ENCODE measurements at places on chromosomes 4 and X.

- DNase-seq, result no peak
Measured at GRCh38 chr4:129641179-129641578, 545.2 kb downstream of the C4orf33 start.

DNA sequence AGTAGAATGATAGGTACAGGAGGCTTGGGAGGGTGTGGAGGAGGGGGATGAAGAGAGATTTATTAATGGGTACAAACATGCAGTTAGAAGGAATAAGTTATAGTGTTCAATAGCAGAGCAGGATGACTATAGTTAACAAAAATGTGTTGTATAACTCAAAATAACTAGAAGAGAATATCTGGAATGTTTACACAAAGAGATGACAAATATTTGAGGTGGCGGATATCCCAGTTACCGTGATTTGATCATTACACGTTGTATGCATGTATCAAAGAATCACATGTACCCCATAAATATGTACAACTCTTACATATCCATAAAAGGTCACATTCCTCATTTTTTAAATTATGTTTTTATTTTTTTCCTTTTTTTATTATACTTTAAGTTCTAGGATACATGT lies 456.6 kb downstream of the MAGEB5 start:
- DNase-seq, result no peak

- DNase-seq, result no peak
Measured at GRCh38 chrX:148049441-148049840, 68.3 kb downstream of the FMR1NB start.

- no peak for DNase-seq
Measured at GRCh38 chr4:173499658-173500535, 30.1 kb downstream of the HAND2 start.

DNA sequence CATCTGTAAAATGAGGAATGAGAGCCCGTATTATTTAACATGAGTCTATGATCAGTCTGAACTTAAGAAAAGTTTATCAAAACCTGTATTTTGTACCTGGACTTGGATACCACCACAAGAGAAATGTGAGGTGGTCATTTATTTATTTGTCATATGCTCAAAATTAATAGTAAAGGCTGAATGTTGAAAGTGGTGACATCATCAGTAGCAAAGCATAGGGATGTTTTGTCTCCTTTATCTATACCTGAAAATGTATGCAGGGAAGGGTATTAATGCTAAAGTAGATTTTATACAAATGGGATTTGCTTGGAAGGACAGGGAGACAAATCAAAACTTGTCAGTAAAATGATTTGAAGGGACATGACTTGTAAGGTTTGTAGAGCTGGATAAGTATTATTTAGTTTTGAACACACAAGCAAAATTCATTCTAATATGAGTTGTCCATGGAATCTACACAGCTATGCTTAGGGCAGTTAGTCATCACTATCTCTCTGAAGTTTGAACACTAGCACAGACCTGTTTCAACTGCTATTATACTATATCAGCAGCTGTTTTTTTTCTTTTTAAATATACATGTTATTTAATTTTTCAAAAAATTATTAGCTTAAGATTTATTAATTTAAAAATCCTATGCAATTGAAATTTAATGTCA lies 52.4 kb upstream of the GUCY1A1 start:
- no peak for DNase-seq

DNA sequence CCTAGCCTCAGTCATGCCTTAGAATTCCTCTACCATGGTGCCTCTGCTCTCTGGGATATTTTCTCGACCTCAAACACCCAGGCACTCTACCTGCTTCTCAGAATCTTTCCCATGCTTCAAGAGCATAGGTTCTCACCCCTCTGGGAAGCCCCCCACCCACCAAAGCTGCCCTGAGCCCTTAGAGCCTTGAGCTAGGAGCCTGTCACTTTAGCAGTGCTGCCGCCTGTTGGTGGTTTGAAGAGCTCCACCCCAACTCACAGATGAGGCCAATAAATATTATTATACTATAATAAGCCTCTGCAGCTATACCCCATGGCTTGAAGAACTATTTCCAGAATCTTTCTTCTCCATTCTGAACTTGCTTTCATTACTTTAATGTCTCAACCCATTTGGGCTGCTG lies 109.7 kb downstream of the RTL5 start:
- no peak for DNase-seq
